Spleen (tissue), 13 donors: ENCODE measurements at places on chromosomes 16 and 17. TPM values are rescaled to one million over a fixed set of nuclear protein-coding genes. Genes with fewer than 3 reads are reported as not detected.
A peak's percentile ranks its signal among the peaks of the same experiment; 100 is the strongest.

GRCh38 chr17:71921796-71922195 lies 199.0 kb upstream of the SOX9 start:
- DNase-seq: no peak

- DNase-seq: no peak
Observed at GRCh38 chr16:80100186-80100585, 440.6 kb upstream of the DYNLRB2 start.

DNA sequence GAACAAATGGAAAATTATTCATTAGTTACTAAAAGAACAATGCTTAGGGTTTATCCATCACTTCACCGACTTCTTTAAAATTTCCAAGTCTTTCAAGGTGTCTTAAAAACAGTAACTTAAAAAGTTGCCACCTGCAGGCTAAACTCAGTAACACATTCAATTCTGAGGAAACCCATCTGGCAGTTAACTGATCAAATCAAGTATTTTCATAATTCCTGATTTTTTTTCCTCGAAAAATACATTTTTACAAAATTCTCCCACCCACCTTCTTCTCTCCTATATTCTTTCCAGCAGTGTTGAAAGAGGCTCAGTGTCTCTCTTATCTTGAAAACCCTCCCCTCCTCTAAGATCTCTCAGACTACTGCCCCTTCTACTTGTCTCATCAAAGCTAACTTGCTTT lies 29.9 kb downstream of the PARN start:
- DNase-seq: no peak

DNA sequence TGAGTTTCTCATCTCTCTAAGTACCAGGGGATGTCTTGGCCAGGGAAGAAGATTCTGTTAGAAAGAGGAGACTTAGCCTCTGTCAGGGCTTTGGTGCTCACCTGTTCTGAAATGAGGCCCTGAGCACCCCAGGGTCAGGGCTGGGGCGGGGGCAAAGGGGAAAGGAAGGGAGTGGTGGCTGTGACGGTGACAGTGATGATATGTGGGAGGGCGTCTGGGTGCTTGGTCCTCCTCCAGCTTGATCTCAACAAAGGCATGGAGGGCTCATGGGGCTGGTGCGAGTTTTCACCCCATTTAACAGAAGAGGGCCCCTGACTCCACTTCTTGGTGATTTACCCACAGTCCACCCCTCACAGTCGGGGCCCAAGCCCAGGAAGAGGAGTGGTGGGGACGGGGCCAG lies 15.1 kb downstream of the SOX8 start:
- no peak for DNase-seq

DNA sequence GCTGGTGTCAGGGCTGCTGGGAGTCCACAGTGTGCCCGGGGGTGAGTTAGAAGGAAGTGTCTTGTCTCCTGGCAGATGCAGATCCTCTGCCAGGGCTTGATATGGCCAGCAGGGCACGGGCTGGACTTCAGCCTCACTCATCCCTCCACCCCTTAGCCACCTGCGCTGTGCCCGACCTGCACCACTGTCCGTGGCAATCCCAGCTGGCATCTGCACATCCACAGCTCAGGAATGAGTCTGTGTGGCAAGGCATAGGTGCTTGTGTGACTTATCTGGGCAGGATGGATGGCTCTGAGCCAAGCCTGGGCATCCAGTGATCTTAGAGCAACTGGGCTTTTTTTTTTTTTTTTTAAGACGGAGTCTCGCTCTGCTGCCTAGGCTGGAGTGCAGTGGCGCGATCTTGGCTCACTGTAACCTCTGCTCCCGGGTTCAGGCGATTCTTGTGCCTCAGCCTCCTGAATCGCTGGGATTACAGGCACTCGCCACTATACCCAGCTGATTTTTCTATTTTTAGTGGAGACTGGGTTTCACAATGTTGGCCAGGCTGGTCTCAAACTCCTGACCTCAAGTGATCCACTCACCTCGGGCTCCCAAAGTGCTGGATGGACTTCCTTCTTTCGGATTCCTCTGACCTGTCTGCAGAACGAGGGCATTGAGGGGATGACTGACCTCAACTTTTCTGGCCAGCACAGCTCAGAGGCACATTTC lies 22.5 kb upstream of the CACNG1 start:
- DNase-seq: no peak

DNA sequence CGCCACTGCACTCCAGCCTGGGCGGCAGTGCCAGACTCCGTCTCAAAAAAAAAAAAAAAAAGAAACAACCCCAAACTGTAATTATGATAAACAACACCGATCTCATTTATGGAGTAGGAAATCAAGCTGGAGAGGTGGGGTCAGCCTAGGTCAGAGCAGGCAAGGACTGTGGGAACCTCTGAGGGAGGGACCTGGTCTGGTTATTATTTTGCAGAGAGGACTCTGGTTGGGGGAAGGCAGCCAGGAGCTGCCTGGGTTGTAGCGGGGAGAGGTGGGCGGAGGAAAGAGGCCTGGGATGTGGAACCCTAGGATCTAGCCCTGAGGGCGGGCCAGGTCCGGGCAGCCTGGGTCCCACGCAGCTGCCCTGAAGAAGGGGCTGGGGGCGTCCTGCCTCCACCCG lies 10.9 kb upstream of the HS3ST6 start:
- no peak for DNase-seq

DNA sequence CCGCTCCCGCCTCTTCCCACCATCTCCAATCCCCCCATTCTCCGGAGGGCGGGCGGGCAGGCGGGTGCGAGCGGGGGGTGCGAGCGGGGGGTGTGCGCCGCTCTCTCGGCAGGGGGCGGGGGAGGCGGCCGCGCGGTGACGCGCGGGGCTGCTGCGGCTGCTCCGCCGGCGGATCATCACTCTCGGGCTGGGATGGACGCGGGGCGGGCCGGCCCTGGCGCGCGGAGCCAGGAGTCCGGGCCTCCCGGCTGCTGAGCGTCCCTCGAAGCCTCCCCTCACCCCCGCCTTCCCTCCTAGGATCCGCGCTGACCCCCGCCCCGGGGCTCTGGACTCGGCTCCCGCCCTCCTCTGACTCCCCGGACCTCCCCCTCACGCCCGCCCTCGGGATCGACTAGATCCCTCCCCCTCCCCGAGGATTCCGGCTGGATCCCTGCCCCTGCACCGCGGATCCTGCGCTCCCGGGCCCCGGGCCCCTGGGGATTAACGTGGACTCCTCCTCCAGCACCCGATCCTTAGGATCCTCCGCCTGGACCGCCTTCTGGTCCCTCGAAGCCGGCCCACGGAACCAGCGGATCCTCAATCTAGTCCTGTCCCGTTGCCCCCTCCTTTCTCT lies 946 bp upstream of the TMEM256 start:
- peak; percentile 92 for DNase-seq

GRCh38 chr17:18158022-18158600 lies 25.5 kb upstream of the ALKBH5 start:
- peak; percentile 98 for DNase-seq

- peak; percentile 27 for DNase-seq
Observed at GRCh38 chr17:45345246-45345553, 28.4 kb upstream of the MAP3K14 start.

- DNase-seq: no peak
Observed at GRCh38 chr17:7971651-7972050, 30.8 kb upstream of the GUCY2D start.

GRCh38 chr16:8795818-8796217 lies 1.6 kb downstream of the TMEM186 start:
- no peak for DNase-seq

GRCh38 chr17:51371732-51372151 lies 111.4 kb downstream of the UTP18 start:
- DNase-seq: no peak

- DNase-seq: no peak
Observed at GRCh38 chr17:9151091-9151490, 129.8 kb downstream of the NTN1 start.

GRCh38 chr16:16118337-16118736 lies 105.0 kb downstream of the ABCC6 start:
- no peak for DNase-seq

DNA sequence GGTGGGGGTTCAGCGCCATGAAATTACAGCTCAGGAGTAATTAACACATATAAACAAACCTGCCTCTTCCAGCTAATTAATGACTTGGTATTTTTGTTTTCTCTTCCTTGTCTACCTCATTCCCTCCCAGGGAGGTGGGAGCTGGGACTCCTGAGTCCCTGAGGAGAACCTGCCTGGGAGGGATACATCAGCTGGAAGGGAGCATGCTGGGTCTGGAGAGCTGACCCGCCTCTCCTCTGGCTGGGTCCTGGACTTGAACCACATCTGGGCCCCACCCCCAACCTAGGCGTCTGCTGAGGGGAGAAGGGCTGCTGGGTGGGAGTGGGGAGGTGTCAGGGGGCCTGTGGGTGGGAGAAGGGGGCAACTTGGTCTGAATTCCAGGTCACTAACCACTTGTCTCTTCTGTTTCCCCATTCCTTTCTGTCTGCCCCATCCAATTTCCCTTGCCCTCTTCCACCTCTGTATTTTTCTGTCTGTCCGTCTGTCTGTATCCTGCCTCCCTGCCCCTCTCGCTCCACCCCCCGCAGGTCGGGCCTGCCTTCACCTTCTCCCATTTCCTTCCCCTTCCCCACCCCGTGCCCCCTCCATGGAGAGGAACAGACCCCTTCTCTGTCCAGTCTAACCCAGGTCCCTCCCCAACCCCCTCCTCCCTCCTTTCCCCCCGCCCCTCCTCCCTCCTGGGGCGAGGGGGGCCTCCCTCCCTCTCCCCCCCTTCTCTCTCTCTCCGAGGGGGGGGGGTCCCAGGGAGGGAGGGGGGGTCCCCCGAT lies at the start of gene NLGN2:
TSS of gene NLGN2 (plus strand) at position 361 of the 767 bp plus-strand sequence. CDS start 411 bp downstream, outside the sequence.
- no peak for DNase-seq

GRCh38 chr17:76824093-76824492 lies 44.1 kb upstream of the MGAT5B start:
- no peak for DNase-seq

- no peak for DNase-seq
Observed at GRCh38 chr17:79461041-79461440, 149.8 kb downstream of the RBFOX3 start.

- no peak for DNase-seq
Observed at GRCh38 chr16:28925386-28926228, 569 bp upstream of the RABEP2 start.

DNA sequence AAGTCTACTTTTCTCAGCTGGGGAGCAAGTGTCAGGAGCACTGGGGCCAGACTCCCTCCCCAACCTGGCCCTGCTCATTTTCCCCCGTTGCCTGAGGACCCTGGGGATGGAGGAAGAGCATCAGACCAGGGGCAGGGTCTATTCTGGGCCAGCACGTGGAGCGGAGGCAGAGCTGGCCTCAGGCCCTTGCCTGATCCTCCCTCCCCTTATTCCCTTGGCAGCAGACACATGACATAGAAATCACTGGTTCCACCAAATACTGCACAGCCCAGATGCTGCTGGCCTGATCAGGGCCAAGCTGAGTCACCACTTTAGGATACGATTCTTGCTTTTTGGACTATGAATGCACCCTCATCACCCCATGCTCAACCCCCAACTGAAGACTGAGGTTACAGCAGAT lies 15.8 kb upstream of the AGRP start:
- DNase-seq: no peak

DNA sequence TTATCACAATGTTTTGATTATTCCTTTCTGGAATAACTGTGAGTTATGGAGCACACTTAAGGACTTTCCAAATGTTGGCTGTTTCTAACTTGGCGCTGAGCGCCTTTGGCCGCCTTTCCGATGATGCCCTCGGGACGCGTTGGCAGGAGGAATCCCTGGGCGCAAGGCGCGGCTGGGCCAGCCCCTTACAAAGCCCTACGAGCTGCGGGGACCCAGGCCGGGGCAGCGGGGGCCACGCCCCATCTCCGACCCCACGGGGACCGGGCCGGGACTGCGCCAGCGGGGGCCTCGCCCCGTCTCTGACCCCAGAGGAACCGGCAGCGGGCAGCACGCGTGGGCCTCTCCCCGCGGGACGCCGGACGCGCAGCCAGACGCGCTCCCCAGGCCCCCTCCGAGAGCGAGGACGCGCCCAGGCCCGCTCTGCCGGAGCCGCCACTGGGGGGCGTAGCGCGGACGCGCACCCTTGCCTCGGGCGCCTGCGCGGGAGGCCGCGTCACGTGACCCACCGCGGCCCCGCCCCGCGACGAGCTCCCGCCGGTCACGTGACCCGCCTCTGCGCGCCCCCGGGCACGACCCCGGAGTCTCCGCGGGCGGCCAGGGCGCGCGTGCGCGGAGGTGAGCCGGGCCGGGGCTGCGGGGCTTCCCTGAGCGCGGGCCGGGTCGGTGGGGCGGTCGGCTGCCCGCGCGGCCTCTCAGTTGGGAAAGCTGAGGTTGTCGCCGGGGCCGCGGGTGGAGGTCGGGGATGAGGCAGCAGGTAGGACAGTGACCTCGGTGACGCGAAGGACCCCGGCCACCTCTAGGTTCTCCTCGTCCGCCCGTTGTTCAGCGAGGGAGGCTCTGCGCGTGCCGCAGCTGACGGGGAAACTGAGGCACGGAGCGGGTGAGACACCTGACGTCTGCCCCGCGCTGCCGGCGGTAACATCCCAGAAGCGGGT lies at the start of gene GAA:
TSS of gene GAA (plus strand) at position 571 of the 935 bp plus-strand sequence. CDS start 3,006 bp downstream, outside the sequence.
- DNase-seq: peak; percentile 97

- no peak for DNase-seq
Observed at GRCh38 chr16:8967132-8967821, 3.6 kb upstream of the USP7 start.

- no peak for DNase-seq
Observed at GRCh38 chr16:80940069-80940856, 66.4 kb downstream of the CMC2 start.

DNA sequence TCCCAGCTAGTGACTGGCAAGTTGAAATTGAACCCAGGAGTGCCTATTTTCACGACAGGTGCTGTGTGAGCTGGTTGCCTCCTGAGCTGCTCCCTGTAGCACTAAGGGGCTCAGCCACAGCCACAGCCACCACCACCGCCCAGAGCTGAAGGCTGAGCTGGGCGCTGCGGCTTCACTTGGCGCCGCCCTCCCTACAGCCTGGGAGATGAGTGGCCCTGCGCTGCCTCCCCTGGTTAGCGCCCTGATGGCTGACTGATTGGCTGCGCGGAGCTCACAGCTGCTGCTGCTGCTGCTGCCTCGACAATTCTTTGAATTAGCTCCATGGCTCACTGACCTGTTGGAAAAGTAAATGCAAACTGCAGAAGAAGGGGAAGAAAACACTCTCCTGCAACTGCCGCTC lies 91.8 kb upstream of the TMEM132E start:
- no peak for DNase-seq

SKAP1 gene
- total RNA-seq: 14.9 TPM

SMG6 gene
- total RNA-seq: 38.7 TPM

LGALS9B gene
- 0.97 TPM for total RNA-seq

PMFBP1 gene
- total RNA-seq: 17.2 TPM

MYH11 gene
- total RNA-seq: 135 TPM

USP32 gene
- total RNA-seq: 76.1 TPM

PRSS27 gene
- 1.8 TPM for total RNA-seq

C17orf75 gene
- 9.3 TPM for total RNA-seq

EFNB3 gene
- total RNA-seq: 0.26 TPM

GINS3 gene
- total RNA-seq: 9.4 TPM

SYNGR3 gene
- 3.9 TPM for total RNA-seq
